ENCODE measurements at places on chromosomes 6 and 20.
A peak's percentile ranks its signal among the peaks of the same experiment; 100 is the strongest.

GRCh38 chr20:16411361-16411760 lies 161.9 kb downstream of the KIF16B start:
- H3K4me1 ChIP-seq = peaks cover 37% of the 10 kb centered on the region
- no peak for DNase-seq
- H3K27ac ChIP-seq = no peak overlapping the region

DNA sequence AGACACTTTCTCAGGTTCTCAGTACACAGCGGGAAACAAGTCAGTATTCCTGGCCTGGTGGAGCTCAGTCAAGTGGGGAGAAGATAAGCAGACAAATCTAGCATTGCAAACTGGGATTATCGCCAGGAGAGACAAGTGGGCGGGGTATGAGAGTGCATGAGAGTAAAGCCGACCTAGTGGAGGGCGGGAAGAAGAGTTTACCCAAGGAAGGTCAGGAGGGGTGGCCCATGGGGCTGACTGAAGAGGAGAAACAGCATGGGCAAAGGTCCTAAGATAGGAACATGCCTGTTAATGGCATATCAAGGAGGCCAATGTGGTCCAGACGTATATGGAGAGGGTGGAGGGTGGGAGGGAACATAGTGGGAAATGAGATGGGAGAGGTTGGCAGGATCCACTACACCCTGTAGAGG lies 12.4 kb upstream of the CSNK2A1 start:
- DNase-seq = no peak
- peaks cover 53% of the 10 kb centered on the region for H3K27me3 ChIP-seq
- peaks cover 4% of the 10 kb centered on the region for H3K4me1 ChIP-seq
- H3K27ac ChIP-seq = no peak overlapping the region
- H3K4me3 ChIP-seq = no peak overlapping the region

- DNase-seq = no peak
- no peak overlapping the region for H3K27ac ChIP-seq
- no peaks in the 10 kb centered on the region for H3K27me3 ChIP-seq
- H3K4me3 ChIP-seq = no peak overlapping the region
- H3K36me3 ChIP-seq = peaks cover 27% of the 10 kb centered on the region
Observed at GRCh38 chr6:122416825-122417224, 17.4 kb downstream of the HSF2 start.

GRCh38 chr6:109687271-109687761 lies 3.7 kb downstream of the AK9 start:
- peaks cover 14% of the 10 kb centered on the region for H3K36me3 ChIP-seq

DNA sequence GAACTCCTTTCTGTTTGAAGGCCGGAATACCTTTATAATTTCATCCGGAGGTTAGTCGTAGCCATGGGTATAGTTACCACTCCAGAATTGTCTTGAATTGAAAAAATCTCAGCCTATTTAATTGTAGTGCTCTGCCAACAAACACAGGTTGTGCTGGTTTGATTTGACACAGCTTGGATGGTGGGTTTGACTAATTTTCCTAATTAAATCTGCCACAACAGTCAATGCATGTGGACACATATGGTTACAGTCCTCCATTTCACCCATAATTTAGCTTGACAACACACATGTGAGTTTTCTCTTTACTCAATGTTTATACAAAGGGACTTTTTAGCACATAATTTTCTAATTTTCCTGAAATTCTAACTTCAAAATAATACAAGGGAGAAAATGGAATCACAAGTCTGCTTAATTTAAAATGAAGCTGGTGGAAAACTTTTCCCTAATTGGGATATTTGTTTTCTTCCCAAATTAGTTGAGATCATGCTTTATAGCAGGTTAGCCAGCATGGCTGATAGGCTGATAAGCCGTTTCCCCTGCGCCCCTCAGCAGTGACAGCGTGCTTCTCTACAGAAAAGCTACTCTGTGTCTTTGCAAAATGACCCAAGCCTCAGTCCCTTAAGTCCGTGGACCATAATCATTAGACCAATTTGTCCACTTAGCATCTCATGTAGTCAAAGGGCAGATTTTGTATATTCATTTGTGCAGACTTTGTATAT lies 463.5 kb upstream of the FLRT3 start:
- no peak for DNase-seq
- H3K4me1 ChIP-seq = peaks cover 3% of the 10 kb centered on the region
- H3K36me3 ChIP-seq = no peaks in the 10 kb centered on the region
- no peak overlapping the region for H3K4me3 ChIP-seq

GRCh38 chr6:121884091-121884490 lies 448.6 kb downstream of the GJA1 start:
- H3K27me3 ChIP-seq = no peaks in the 10 kb centered on the region
- no peak for DNase-seq
- H3K4me3 ChIP-seq = no peak overlapping the region
- H3K36me3 ChIP-seq = no peaks in the 10 kb centered on the region

- H3K4me1 ChIP-seq = peaks cover 15% of the 10 kb centered on the region
- no peaks in the 10 kb centered on the region for H3K27me3 ChIP-seq
- no peaks in the 10 kb centered on the region for H3K36me3 ChIP-seq
- H3K27ac ChIP-seq = no peak overlapping the region
- no peak for DNase-seq
Observed at GRCh38 chr6:133681891-133682290, 207.0 kb upstream of the TCF21 start.

DNA sequence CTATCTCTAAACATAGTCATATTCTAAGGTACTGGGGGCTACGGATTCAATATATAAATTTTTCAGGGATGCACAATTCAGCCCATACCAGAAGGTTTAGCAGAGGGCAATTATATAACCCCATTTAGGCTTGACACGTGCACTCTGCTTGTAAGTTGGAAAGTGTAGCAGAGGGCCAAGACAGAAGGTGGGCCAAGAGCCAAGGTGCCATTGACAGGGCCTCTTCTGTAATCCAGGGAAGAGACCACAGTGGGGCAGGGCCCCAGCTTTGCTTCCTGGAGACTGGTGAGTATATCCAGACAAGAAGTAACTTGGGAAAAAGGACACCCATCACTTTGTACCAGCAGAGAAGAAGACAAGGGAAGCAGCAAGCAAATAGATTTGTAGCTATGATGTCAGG lies 672.4 kb upstream of the MARCKS start:
- no peak overlapping the region for H3K27ac ChIP-seq
- H3K36me3 ChIP-seq = no peaks in the 10 kb centered on the region
- peaks cover 19% of the 10 kb centered on the region for H3K4me1 ChIP-seq

DNA sequence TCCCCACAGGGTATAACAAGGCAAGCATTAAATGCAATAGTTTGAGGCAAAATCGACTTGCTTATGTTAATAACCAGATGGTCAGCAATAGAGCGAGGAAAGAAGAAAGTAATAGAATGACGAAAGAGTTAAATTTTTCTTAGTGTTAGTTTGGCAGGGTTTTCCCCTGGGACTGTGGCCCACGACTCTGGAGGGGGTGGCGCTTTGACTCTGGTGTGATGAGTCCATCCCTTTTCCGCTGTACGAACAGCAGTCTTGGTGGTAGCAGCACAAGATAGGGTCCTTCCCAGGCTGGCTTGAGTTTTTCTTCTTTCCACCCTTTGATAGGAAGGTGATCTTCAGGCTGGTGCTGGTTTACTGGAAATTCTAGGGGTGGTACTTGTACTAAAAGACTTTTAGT lies 69.2 kb upstream of the GMDS start:
- H3K36me3 ChIP-seq = peaks cover 16% of the 10 kb centered on the region
- H3K27ac ChIP-seq = no peak overlapping the region
- H3K27me3 ChIP-seq = no peaks in the 10 kb centered on the region

- no peaks in the 10 kb centered on the region for H3K4me1 ChIP-seq
- no peaks in the 10 kb centered on the region for H3K36me3 ChIP-seq
- no peaks in the 10 kb centered on the region for H3K27me3 ChIP-seq
- H3K4me3 ChIP-seq = no peak overlapping the region
Observed at GRCh38 chr6:134495890-134496248, 178.0 kb upstream of the SGK1 start.

DNA sequence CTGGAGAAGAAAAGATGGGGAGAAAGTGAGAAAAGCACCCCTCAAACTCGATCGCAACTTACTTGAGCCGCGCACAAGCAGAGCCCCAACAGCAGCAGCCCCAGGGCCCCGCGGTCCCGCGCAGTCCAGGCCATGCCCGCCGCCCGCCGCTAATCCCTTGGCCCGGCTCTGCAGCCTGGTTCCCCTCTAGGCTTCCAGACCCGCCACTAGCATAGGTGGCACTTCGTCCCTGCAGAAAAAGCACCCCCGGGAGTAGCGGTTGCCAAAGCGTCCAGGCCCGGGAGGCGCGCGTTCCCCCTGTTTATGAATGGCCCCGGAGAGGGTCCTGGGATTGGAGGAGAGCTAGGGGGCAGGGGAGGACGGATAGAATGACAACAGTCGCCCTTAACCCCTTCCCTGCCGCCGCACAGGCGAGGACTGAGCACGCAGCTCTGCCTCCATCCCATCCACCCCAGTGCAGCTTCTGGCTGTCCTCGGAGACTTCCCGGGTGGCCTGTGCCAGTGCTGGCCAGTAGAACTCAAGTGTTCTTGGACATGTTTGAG lies 19.9 kb downstream of the COL9A1 start:
- H3K4me3 ChIP-seq = peak overlapping the region; percentile 60
- H3K27me3 ChIP-seq = peaks cover 8% of the 10 kb centered on the region
- no peaks in the 10 kb centered on the region for H3K36me3 ChIP-seq
- H3K27ac ChIP-seq = no peak overlapping the region

All from mesothelial cell of epicardium (in vitro differentiated cells).